ENCODE measurements at places on chromosomes 5 and 9. TPM values are rescaled to one million over a fixed set of nuclear protein-coding genes. Genes with fewer than 3 reads are reported as not detected.

The PCDHGB2 gene
- 0.20 TPM for total RNA-seq

The HRH2 gene
- total RNA-seq = 28.8 TPM

DNA sequence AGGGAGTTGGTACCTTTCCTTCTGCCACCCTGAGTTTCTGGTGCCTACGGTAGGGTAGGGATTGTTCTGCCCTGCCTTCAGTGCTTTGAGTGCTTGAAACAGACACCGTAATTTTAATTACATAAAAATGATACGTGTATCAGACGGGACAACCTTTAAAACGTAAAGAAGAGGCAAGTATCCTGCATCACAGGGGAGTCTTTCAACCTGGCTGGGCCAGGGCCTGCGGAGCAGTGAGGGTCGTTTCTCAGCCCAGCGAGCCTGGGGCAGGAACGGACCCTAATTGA, 483 bp upstream of the DAB2IP start:
- DNase-seq = no peak

DNA sequence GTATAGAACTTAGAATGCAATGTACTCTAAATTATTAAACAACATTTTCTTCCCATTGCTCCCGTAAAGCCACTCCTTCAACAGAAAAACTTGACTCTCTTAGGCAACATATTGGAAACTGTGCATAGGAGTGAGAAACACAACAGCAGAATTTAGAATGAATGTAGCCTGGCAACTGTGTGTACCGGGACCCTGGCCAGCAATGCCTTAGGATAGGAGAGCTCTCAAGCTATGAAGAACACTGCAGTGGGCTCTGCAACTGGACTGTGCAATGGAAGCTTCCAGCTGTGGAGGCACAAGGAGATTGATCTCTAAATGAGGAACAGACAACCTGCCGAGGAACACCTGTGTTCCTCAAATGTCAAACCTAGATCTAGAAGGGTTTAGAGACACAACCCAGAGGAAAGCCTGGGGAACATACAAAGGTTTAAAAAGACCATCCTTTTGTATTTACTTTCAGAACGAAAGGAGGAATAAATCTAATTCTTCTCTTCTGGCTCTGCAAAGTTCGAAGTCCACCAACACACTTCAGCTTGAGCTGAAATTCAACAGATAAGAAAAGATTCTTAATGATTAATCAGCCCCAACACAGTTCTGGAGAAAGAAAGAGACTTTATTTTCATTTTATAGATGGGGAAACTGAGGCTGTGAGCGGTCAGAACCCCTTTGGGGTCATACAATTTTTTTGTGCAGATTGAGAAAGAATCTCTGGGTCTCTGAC, 51.5 kb upstream of the ARL15 start:
- DNase-seq = no peak

DNA sequence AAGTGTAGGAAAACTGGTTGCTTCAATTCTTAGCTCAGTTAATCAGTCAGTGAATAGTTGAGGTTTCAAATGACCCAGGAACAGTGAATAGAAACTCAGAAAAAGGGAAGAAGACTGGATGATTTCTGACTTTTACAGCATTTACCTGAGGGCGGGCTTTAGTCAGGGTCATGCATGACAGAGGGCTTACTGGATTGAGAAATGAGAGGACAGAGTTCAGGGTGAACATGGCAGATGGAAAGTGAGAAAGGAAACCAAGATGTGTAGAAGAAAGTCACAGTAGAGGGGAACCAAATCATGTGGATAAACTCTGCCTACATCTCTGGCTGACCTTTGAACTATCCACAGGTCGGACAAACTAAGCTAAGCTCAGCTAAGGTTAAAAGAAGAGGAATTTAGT, 596.0 kb downstream of the SEMA5A start:
- DNase-seq = no peak

DNA sequence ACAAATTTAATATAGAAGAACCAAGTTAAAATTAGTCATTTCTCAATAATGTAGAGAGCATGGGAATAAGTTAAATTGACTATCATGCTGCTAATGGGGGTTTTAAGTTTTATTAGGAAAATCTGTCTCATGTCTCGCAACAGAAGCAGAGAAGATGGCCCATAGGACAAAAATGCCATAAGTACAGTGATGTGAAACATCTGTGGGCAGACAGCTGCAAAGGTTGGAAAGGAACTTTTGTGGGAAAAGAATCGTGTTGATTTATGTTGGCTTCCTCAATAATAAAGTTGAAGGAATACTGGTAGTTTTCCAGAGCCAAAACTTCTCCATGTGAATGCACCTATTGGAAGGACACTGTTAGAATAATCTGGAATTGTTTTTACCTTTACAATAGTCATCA, 44.8 kb downstream of the VCAN start:
- no peak for DNase-seq

The SPINK4 gene
- not detected for total RNA-seq

GRCh38 chr5:108818613-108819272, 71.0 kb downstream of the FER start:
- no peak for DNase-seq

DNA sequence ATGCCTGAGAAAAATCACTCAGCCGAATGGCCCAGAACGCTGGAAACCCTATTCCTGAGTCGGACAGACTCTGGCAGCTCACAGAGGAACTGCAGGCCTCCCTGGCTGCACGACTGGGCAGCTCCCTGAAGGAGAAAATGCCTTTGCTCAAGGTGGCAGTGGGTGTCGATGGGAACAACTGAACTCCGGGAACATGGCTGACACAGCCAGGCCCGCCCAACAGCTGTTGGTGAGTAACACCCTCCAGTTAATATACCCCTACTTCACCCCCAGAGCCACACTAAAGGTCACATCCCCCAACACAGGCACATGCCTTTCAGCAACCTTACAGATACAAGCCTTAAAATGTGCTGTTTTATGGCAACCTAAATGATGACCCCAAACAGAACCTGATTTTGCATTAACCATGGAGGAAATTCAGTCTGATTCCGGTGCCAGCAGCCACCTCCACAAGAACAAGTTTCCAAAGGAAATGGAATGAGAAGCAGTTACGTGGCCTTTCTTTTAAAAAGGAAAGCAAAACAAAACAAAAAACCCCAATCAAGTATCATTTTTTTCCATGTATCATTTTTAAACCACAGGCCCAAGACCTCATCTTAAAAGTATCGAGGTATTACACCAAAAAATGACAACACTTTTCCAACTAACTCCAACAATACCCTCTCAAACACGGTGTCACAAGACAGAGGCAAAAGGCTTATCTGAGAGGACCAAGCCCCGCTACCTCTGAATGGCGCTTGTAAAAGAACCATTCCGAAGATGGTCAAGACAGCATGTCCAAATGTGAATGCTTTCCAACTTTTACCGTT, 3.1 kb downstream of the KLF9 start:
- DNase-seq = peak; percentile 37

GRCh38 chr9:4298255-4299004, 1.4 kb downstream of the GLIS3 start:
- no peak for DNase-seq

The MYOZ3 gene
- total RNA-seq = 0.09 TPM

GRCh38 chr9:82152181-82152580, 163.6 kb downstream of the SPATA31D1 start:
- no peak for DNase-seq

DNA sequence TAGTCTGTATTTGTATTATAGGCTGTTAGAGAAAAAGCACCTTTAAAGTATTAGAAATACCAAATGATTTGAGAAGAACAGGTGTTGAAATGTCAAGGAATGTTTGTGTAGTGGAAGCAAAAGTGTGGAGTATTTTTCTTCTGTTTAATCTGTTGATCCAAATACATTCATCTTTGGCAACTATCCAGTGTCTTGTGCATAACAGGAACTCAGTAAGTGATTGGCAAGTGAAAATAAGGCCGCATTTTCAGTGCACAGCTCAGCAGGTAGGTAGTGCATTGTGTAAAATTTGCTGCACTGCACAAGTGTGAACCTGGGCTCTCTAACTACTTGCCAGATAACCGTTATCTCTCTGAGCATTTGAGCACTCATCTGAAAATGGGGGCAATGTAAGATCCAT, 61.8 kb downstream of the CHSY3 start:
- DNase-seq = no peak

The CDKN2A gene
- 0.43 TPM for total RNA-seq

The CARTPT gene
- total RNA-seq = not detected

GRCh38 chr9:37801287-37801850, 772 bp downstream of the DCAF10 start:
- DNase-seq = no peak

The OGN gene
- not detected for total RNA-seq

DNA sequence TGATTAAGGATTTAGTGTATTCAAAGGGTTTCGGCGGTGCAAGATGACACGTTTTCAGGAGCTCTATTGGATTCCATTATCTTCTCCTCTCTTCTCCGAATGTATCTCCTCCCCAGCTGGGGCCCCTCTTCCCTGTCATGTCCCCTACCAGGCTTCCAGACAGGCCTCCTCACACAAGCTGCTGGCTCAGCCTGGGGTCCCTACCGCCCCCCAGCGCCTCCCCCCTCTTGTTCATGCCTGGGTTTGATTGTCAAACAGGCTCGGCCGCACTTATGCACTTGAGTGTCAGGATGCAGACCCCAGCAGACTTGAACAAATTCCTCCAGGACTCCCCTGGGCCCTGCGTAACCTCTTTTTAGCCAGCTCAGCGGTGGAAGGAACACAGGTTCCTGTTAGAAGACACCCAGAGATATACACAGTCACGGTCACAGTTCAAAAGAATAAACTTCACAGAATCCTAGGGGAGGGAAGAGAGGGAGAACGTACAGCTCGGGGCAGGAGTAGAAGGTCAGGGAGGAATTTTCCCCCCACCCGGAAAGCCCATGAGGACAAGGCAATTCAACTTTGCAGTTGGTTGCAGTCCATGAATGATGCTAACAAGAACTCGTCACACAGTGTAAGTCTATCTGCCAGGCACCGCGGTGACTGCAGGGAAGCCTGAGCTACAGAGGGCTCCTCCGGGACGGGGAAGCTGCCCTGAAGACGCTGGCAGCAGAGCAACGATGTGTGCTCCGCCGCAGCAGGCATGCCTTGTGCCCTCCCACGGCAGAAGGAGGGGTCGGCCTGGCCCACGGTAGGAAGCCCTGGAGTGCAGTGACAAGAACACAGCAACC, 560.0 kb downstream of the BNC2 start:
- no peak for DNase-seq

- DNase-seq = no peak
Observed at GRCh38 chr5:117588611-117589010, 1014.0 kb upstream of the SEMA6A start.

GRCh38 chr9:13705373-13705772, 425.9 kb upstream of the MPDZ start:
- DNase-seq = no peak

All from activated naive CD4-positive, alpha-beta T cell treated with anti-CD3 and anti-CD28 coated beads, Interleukin-2, amount 50 U/mL, for 72 hours (primary cell).